Activated CD8-positive, alpha-beta memory T cell treated with anti-CD3 and anti-CD28 coated beads for 4 hours (primary cell): ENCODE measurements at places on chromosomes 7 and 10.

DNA sequence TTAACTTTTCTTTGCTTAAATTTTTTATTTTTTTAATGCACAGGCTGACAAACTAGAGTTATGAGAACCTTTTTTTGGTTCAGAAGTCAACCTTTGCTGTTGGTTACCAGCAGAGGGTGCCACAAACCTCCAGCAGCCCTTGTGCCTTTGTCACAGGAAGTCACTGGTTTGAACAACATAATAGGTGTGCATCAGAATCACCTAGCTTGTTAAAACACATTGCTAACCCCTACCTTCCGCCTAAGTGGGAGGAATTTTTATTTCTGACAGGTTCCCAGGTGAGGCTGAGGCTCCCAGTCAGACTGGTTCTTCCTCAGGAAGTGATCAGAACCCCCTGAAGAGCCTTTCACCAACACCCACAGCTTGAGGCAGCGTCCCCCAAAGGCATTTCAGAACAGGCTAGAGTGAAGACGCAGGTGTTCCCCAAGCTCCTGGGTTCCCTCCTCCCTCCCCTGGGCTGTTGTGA, 22.6 kb upstream of the VDAC2 start:
- DNase-seq: peak; percentile 31

GRCh38 chr10:59585046-59585700, 124.5 kb downstream of the SLC16A9 start:
- DNase-seq: no peak

DNA sequence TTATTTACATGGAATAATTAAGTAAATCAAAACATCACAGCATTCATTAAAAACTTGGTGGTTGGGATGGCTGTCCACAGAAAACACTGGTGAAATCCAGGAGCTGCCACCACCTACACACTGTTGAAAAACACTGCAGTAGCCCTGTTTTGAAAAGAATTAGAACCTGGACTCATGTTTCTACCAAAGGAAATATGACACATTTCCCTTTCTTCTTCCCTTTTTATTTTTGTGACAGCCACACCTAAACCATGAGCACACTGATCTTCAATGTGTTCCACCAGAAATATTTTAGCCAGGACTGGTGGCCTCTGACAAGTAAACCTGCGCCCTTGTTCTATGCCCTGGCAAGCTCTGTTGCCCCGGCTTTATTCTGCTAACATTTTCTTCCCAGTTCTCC, 3.3 kb downstream of the TMEM140 start:
- DNase-seq: no peak

- no peak for DNase-seq
Observed at GRCh38 chr10:67971311-67971710, 86.9 kb downstream of the SIRT1 start.

GRCh38 chr10:132482090-132482800, 55.3 kb upstream of the INPP5A start:
- DNase-seq: no peak

DNA sequence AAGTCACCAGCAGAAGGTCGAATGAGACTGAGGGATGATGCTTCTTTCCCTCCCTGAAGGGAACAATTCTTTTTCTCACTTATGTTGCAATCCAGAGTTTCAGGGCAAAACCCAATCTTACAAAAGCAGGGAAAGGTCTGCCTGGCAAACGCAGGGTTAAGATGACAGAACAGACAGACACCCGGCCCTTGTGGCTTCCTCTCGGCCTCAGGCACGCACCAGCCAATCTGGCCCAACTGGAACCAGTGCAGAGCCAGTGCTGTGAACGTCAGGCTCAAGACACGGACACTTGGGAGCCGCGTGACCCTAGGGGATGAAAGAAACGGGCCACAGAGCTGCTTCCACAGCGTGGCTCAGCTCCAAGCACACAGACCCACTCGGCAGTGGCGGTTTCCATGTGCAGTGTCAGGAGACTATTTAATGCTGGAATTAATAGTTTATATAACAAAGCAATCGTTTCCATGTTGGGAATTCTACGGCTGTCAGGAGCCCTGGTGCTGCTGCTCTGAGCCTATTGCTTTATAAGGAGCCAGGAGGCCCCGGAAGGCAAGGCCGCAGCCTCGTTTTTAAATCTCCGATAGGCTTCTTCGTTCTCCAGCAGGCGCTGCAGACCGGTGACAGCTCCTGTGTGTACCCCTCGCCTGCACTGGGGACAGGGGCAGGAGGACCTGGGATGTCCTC, 198.4 kb downstream of the DIP2C start:
- DNase-seq: no peak

GRCh38 chr7:140645166-140645900, 4.7 kb upstream of the DENND2A start:
- no peak for DNase-seq

GRCh38 chr7:145313551-145313950, 477.7 kb upstream of the TPK1 start:
- no peak for DNase-seq

DNA sequence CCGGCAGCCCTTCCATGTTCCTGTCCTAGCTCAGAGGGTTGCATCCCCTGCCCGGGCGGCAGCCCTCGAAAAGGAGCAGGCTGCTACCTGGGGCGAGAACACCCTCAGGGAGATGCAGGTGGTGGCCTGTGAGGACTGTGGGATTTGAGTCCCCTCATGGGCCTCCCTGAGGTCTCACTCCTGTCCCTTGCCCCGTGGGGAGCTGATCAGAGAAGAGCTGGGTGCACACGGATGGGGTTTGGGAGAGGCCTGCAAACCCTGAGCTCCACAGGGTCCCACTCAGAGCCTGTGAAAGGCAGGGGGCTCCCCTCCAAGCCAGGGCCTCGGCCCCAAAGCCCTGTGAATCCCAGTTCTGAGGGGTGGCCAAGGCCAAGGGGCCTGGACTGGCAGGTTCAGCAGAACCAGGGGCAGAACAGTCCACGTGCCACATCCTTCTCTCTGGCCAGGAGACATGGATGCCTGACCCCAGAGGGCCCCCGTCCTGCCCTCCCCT, 424 bp upstream of the CYP2W1 start:
- DNase-seq: no peak

DNA sequence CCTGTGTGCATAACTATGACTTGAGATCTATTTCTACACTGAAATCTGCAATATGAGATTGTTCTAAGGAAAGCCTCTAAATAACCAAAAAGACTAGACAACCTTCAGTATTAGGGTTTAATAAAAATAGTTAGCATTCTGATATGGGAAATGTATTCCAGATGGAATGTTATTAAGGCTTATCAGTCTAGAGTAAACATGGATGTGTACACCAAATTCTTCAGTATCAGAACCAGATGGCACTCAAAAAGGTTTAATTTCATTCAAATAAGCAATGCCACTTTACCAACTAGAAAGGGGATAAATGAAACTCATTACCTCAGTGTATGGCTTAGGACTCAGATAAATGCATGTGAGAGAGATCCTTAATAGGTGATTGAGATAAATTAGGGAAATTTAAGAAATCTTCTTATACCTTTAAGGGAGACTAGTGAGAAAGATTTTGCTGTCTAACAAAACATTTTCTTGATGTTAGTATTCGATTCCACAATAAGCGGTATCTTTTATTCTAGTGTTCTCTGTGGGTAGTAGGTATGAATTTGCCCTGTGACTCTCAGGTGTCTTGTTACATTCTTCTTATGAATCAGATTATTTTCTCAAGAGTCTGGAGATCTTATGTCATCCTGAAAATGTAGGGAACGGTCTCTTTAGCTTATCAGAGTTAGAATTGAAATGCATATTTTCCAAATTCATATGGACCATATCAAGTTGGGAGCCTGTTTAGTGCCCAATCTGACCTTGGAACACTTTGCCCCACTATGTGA, 159.2 kb downstream of the PRKG1 start:
- no peak for DNase-seq

- no peak for DNase-seq
Observed at GRCh38 chr7:12701433-12701832, 14.0 kb downstream of the ARL4A start.

DNA sequence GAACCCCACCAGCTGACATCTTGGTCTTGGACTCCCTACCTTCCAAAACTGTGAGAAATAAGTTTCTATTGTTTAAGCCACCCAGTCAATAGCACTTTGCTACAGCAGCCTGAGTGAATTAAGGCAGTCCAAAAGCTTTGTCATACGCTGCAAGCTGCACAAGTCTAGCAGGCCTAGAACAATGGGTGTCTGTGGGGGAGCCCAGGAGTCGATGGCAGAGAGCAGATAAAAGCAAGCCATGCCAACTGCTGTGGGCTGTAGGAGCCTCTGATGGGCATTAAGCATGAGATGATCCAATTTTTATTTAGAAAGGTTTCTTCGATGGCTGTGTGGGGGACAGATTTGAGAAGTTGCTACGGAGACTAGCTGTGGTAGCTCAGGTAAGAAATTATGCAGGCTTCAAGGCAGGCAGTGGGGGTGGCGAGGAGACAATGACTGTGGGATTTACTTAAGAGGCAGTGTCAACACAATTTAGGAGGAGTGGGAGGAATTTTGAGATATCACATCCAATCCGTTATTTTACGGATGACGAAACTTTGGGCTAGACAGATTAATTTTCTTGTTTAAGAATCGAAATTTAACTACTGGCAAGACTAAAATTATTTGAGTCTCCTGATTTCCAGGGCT, 110.4 kb downstream of the NRCAM start:
- no peak for DNase-seq

DNA sequence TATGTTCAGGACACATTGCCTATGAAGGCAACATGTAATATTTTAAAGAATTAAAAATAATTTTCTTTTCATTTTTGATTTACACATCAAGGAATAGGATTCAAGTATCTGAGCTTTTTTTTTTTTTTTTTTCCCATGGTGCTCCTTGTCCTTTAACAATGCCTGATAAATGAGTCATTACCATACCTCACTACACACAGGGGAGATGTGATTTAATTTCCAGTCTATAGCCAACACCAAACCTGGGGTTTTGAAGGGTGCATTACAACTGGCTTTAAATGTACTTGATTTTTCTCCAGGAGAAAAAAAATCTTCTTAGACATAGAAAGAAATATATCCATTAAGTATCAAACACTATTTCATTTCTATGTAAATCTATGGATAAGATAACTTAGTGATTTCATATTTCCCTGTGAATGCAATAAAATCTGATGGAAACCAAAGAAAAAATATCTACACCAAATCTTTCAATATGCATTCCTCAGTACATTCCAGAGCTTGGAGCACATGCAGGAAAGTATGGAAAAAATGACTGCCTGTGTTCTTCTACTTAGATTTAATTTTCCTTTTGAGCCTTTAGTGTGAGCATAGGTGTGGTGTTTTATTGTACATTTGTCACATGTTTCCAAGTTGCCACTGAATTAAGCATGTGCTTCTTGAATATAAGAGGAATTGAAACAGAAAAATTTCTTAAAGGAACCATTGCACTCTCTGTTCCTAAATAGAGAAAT, 204.8 kb upstream of the MEOX2 start:
- DNase-seq: no peak

DNA sequence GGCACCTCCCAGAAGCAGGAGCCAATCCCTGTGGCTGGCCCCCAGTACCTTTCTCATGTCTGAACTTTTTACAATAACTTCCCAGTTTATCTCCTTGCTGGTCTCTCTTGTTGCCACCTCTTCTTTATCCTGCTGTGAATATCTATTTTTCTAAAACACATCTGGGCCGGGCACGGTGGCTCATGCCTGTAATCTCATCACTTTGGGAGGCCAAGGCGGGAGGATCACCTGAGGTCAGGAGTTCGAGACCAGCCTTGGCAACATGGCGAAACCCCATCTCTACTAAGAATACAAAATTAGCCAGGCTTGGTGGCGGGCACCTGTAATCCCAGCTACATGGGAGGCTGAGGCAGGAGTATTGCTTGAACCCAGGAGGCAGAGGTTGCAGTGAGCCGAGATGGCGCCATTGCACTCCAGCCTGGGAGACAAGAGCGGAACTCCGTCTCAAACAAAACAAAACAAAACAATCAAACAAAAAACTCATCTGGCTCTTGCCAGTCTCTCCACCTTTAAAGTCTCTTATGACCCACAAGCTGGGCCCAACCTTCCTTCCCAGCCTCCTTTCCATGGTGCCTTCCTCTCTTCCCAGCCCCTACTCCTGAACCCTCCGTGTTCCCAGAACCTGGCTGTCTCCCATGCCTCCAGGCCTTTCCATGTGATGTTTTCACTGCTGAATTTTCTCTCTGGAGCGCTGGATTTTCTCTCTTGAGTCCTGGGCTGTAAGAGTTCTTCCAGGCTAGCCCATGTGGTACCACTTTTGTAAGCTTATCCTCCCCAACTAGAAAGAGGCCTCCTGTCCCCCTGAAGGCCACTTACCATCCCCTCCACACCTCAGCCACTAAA, 51.3 kb downstream of the HIP1 start:
- no peak for DNase-seq

GRCh38 chr10:43121444-43121843, 16.8 kb upstream of the CSGALNACT2 start:
- no peak for DNase-seq

DNA sequence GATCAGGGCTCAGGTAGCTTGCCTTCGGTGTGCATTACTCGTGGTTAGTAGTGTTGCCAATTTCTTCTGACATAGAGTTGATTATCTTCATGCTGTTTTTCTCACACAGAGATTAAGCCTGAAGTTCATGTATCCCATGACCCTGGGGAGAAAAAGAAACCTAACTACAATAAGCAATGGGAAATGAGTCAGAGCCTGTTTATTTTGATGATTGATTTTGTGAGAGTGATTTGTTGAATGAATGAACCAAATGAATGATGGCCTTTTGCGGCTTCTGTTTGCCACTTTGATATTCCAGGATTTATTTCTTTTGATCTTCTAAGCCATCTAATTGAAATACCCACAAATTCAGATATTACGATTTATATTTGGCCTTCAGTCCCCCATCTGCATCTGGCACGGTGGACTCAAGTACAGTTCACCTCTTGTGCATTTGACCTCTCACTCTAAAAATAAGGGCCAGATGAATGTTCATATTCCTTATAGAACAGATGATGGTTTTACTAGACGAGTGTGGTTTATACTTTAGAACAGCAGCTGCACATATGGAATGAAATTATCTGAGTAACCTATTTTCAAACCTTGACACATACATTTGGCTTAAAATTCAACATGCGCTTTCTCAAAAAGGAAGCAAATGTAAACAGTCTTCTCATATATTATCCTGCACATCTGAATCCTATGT, 110.7 kb downstream of the PLCE1 start:
- DNase-seq: no peak

- no peak for DNase-seq
Observed at GRCh38 chr10:19021162-19021561, 27.4 kb upstream of the MALRD1 start.

DNA sequence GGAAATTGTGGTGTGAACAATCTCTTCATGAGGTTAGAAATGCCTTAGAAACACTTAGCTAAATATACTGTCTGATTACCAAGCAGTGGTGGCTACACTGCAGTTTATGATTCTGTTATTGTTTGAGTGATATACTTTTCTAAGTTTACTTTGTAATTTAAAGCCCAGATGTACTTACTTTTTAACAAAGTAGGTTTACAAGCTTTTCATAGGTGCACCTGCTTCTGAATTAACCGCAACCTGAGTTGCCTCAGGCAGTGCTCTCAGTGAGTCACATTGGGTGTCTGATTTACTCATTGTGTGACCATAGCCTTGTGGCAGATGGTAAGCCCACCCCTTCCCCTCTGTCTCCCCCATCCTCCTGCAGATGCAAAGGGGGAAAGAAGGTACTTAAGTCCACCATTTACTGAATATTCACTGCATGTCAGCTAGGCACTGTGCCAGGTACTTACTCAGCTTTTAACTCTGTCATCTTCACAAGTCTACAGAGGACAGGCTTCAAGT, 9.0 kb downstream of the MTURN start:
- DNase-seq: no peak
